ENCODE measurements at places on chromosomes 6 and 20.

GRCh38 chr20:18783385-18783959, 30.1 kb upstream of the SCP2D1 start:
- DNase-seq: no peak

DNA sequence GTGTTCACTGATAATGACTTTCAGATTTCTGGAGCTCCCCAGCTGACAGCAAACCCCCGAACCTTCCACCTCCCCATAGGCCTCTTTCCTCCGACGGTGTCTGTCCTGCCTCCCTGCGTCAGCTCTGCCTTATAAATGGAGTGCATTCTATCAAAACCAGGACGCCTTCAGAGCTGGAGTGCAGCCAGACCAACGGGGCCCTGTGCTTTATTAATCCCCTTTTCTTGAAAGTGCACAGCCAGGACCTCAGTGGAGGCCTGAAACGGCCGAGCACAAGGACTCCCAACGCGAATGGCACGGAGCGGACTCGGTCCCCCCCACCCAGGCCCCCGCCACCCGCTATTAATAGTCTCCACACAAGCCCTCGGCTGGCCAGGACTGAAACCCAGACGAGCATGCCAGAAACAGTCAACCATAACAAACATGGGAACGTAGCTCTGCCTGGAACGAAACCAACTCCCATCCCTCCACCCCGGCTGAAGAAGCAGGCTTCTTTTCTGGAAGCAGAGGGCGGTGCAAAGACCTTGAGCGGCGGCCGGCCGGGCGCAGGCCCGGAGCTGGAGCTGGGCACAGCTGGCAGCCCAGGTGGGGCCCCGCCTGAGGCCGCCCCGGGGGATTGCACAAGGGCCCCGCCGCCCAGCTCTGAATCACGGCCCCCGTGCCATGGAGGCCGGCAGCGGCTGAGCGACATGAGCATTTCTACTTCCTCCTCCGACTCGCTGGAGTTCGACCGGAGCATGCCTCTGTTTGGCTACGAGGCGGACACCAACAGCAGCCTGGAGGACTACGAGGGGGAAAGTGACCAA, 42.3 kb upstream of the NAA20 start:
- peak; percentile 16 for DNase-seq

DNA sequence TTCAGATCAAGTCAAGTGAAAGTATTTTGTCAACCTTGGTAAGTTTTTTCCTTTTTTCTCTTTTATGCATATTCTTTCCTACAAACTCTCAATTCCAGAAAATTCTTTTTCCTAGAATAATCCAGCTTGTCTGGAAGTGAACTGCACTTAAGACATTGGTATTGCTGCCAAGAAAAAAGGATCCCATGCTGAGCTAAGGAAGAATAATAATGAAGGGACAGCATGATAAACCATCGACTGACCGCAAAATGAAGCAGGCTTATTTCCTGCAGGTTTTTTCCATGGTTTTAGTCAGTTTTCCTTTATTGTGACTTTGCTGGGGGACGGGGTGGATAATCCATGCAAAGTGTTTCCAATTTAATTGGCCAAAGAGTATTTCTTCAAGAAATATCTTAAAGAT, 857.6 kb upstream of the SLC35B3 start:
- no peak for DNase-seq

DNA sequence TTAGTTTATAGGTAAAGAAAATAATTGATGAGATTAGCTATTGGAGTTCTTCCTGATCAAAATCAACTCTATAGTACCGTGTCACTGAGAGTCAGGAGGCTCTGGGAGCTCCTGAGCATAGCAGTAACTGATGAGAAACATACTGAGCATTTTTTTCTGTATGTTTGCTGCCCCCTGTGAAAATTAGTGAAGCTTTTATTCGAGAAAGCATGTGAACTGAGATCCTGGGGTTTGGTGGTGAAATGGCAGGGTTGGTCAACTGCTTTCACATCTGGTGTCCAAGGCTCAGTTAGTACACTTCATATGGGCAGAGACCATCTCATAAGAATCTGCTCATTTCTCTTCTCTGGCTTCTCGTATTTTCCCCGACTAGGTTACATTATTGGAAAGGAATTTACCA, 4.1 kb upstream of the ABT1 start:
- no peak for DNase-seq

- no peak for DNase-seq
Measured at GRCh38 chr20:31551163-31552081, 37.2 kb downstream of the HM13 start.

- DNase-seq: no peak
Measured at GRCh38 chr6:39391182-39391581, 68.7 kb upstream of the KCNK16 start.

DNA sequence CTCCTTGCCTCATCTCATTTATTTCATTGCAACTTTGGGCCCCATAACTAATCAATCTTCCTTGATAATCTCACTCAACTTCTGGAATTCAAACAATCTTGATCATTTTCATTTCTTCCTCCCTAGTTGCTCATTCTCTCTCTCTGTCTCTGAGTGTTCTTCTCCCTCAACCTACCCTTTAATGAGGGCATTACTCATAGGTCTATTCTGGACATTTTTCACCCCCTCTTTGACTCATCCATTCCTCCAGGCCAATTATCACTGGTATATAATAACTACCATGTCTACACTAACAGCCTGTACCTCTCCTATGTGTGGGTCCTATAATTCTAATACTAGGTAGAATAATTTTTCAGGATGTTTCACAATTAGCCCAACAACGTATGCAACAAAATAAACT, 78.8 kb downstream of the COL21A1 start:
- DNase-seq: no peak

DNA sequence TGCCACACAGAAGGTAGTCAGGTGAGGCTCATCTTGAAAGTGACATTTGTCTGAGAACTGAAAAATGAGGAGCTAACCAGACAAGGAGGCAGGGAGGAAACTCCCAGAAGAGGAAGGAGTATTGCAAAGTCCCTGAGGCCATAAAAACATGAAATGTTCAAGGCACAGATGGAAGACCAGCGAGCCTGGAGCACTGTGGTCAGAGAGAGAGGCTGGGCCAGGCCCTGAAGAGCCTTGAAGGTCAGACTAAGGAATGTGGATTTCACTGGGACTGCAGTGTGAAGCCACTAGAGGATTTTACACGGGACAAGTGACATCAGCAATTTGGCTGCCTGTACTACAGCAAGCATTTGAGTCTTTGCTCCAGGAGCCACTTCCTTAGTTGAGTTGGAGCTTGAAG, 21.1 kb upstream of the TMEM181 start:
- no peak for DNase-seq

GRCh38 chr20:19872001-19872400, 113.9 kb downstream of the RIN2 start:
- DNase-seq: no peak

DNA sequence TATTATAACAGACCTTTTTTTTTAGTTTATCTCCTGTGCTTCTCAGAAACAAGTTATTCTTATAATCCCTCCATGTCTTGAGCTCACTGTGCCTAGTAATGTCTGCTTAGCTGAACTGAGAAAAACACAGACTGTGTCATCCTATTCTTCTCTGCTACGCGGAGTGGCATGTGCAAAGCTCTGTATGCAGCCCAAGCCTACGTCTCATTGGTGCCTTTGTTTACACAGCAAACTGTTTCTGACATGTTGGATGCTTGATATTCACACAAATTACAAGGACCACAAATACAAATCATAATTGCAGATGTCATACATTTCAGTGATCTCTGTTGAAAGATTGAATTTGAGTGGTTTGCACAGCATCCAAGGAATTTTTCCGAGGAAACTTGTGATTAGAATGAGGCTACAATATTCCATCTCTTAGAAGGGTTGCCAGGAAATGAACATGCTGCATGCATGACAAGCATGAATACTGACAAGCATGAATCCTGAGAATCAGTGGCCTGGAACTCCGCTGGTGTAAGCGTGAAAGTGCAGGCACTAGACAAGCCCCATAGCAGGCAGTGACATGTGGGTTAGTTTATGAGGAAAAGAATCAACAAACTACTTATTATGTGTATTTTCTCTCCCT, 128.4 kb upstream of the SGK1 start:
- no peak for DNase-seq

- DNase-seq: no peak
Measured at GRCh38 chr20:3471397-3472021, 691 bp downstream of the ATRN start.

- no peak for DNase-seq
Measured at GRCh38 chr6:104572901-104573300, 286.8 kb downstream of the HACE1 start.

- no peak for DNase-seq
Measured at GRCh38 chr20:44028868-44029847, 114.5 kb downstream of the TOX2 start.

GRCh38 chr6:118659513-118660217, 8.3 kb upstream of the CEP85L start:
- no peak for DNase-seq

DNA sequence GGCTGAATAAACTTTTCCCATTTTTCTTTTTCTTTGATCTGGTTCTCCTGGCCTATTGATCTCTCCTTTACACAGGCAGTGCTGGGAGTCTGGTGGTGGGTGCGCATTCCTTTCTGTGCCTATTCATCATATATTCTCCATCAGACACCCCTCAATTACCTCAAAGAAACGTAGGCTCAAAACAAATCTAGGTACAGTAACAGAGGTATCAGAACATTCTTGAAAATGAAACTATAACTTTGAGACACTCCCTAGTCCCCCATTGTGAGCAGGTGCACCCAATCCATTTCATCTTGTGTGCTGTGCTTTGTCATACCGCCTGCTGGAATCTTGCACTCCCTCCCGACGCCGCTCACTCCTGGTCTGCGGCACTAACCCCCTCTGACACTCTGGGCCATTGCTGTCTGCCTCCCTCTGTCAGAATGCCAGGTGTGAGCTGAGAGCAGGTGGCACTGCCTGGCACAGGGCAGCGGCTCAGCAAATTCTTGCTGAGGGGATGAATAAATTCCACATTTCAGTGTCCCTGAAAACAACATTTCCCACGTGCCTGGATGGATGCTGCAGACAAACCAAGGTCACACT, 303.4 kb upstream of the EXOC2 start:
- DNase-seq: no peak

GRCh38 chr20:1505871-1506270, 14.7 kb upstream of the SIRPB2 start:
- no peak for DNase-seq

DNA sequence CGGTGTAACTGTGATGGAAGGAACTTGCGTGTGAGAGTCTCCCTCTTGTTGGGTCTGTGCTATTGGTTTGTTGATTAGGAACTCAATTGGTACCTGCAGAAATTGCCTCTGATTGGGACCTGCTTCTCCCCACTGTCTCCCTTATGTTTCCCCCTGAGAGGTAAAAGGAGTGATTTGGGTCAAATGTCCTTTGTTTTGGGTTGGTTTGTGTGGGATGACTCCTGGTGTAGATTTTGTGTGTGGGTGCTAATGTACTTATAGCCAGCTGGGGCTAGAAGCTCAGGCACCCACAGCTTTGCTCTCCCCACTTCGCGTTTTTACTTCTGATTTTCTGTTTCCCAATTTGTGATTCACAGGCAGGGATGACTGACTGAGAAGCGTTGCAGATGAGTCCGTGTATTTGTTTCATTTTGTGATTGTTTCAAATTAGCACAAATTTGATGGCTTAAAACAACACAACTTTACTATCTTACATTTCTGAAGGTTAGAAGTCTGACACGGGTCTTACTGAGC, 79.1 kb downstream of the UTRN start:
- DNase-seq: no peak

DNA sequence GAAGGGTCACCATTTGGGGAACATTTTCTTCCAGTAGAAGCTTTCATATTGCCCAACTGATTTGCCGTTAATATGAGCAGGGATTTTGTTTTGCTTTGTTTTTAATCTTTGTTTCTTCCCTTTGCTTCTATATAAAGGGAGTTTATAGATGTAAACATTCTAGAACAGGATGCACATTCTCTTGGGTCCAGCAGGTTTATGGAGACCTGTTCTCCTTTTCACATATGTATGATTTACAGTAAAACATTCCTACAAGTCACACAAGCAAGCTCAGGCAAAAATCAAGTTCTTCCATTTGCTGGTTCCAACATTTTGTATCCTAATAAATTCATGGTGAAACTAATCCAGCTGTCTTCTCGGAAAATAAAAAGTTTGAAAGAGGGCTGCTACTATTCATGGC, 1082.4 kb upstream of the FLRT3 start:
- no peak for DNase-seq

- no peak for DNase-seq
Measured at GRCh38 chr6:137794516-137795201, 72.4 kb upstream of the TNFAIP3 start.

DNA sequence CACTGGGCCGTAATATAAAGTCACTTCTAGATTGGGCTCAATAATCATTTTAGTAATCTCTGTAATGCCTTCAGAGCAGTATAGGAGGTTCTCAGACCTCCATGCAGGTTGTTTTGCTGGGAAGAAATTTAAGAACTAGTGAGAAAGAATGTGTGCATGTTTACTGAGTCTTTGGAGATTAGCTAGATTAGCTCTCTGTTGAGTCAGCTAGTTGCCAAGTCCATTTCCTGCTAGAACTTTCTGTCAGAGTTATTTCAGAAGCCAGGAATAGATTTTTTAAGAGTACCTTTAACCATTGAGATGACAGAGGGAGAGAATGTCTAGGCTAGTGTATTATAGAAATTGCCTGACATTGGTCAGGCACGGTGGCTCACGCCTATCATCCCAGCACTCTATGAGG, 33.3 kb downstream of the ORC3 start:
- DNase-seq: no peak

- peak; percentile 80 for DNase-seq
Measured at GRCh38 chr6:28943557-28944411, 20.0 kb upstream of the TRIM27 start.

- DNase-seq: no peak
Measured at GRCh38 chr6:36508532-36508931, 38.7 kb downstream of the STK38 start.

DNA sequence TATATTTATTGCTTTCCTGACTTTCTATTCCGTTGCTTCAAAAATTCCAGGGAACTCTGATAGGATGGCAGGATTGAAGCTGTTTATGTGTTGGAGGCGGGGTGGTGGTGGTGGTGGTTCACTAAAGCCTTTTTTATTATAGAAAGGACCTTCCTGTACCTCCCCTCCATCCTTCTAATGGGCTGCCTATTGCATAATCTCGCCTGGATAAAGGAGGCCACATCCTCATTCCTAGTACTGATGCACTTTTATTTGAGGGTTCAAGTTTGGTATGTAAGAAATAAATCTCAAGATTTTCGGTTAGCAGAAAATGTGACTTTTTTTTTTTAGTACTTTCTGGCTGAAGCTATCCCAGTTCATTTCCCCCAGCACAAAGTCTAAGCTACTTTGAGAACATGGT, 18.7 kb upstream of the CTAGE9 start:
- no peak for DNase-seq
